Adrenal gland (tissue), 19 donors: ENCODE measurements at places on chromosomes 1 and 21. TPM values are rescaled to one million over a fixed set of nuclear protein-coding genes. Genes with fewer than 3 reads are reported as not detected.

- no peak overlapping the region for H3K4me3 ChIP-seq
- H3K27ac ChIP-seq, result no peak overlapping the region
- DNase-seq, result no peak
- H3K27me3 ChIP-seq, result no peaks in the 10 kb centered on the region
Observed at GRCh38 chr1:79974659-79975058, 968.1 kb upstream of the ADGRL4 start.

DNA sequence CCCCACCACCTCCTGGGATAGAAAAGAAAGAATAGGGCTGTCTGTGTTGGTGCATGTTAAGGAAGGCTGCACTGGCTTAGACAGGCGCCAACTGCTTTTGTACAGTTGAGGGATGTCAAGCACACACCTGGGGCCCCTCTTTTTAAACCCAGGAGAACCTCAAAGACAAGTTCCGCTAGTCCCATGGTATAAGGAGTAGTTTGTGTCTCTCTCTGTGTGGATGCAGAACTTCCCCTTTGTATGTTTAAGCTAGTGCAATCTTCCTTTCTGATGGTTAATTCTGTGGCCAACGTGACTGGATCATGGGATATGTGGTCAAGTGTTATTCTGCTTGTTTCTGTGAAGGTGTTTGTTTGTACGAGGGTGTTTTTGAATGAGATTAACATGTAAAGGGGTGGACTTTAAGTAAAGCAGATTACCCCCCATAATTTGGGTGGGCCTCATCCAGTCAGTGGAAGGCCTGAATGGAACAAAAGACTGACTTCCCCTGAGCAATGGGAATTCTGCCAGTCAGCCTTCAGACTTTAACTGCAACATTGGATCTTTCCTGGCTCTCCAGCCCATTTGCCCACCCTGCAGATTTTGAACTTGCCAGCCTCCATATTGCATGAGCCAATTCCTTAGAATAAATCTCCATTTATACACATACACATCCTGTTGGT, 9.5 kb upstream of the DUSP10 start:
- no peaks in the 10 kb centered on the region for H3K36me3 ChIP-seq
- H3K4me3 ChIP-seq, result no peak overlapping the region
- no peaks in the 10 kb centered on the region for H3K4me1 ChIP-seq
- no peak for DNase-seq
- H3K27me3 ChIP-seq, result no peaks in the 10 kb centered on the region

- no peaks in the 10 kb centered on the region for H3K27me3 ChIP-seq
- peaks cover 4% of the 10 kb centered on the region for H3K36me3 ChIP-seq
- H3K4me1 ChIP-seq, result no peaks in the 10 kb centered on the region
- peak; percentile 46 for DNase-seq
- H3K4me3 ChIP-seq, result no peak overlapping the region
Observed at GRCh38 chr1:14961661-14962267, 191.8 kb upstream of the TMEM51 start.

DNA sequence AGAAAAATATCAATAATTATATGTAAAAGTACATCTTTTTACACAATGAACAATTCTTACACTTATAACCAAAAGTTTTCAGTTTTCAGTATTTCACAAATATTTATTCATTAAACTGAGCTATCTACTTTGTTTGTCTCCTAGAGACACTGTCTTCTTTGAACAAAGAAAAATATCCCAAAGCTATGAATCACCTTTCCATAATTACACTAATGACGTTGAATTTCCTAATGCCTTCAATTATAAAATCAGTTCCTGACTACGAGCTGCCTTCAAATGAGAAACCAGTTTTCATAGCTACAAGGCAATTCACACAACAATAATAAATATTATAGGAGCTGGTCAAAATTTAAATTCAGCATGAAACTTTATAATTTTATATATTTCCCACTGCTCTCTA, 201.8 kb upstream of the BRINP3 start:
- no peaks in the 10 kb centered on the region for H3K36me3 ChIP-seq
- no peak for DNase-seq
- H3K4me3 ChIP-seq, result no peak overlapping the region
- no peaks in the 10 kb centered on the region for H3K27me3 ChIP-seq
- no peak overlapping the region for H3K27ac ChIP-seq
- H3K4me1 ChIP-seq, result no peaks in the 10 kb centered on the region

DNA sequence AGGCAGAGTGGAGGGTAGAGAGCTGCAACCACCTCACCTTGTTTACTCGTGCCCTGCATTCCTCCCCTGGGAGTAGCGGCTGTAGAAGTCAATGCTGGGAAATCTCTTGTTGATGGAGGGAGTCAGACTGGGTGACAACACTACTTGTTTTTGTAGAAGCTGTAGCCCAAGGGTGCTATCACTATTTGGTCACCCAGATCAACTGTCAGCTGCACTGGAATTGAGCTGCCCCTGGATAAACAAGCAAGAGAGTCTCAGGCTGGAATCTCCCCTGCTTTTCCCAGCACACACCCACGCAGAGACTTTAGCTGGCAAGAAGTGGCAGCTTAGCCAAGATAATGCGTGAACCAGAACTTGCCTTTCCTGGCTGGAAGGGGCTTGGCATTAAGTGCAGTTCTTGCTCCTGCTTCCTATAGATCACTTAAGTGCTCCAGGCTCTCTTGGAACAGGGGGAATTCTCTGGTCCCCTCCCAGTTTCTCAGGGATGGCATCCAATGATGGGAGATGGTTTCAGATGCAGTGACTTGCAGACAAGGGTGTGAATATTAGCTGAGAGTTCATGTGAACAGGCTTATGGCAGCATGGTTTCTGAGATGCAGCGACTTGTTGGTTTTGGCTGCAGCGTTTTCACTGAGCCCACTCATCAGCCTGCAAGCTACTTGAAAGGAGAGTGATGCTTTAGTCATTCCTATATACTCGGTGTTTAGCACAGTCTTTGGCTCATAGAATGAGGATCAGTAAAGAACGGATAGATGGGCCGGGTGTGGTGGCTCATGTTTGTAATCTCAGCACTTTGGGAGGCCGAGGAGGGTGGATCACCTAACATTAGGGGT, 16.8 kb downstream of the ATP2B4 start:
- no peak overlapping the region for H3K4me3 ChIP-seq
- H3K27ac ChIP-seq, result no peak overlapping the region
- DNase-seq, result no peak
- no peaks in the 10 kb centered on the region for H3K36me3 ChIP-seq
- no peaks in the 10 kb centered on the region for H3K27me3 ChIP-seq

GRCh38 chr1:18996548-18997177, 40.2 kb upstream of the IFFO2 start:
- no peaks in the 10 kb centered on the region for H3K27me3 ChIP-seq
- H3K27ac ChIP-seq, result no peak overlapping the region
- H3K4me3 ChIP-seq, result no peak overlapping the region
- H3K4me1 ChIP-seq, result no peaks in the 10 kb centered on the region
- no peak for DNase-seq
- no peaks in the 10 kb centered on the region for H3K36me3 ChIP-seq

RGS8 gene
- 0.69 TPM for total RNA-seq
